ENCODE measurements at places on chromosomes 7 and 10.

DNA sequence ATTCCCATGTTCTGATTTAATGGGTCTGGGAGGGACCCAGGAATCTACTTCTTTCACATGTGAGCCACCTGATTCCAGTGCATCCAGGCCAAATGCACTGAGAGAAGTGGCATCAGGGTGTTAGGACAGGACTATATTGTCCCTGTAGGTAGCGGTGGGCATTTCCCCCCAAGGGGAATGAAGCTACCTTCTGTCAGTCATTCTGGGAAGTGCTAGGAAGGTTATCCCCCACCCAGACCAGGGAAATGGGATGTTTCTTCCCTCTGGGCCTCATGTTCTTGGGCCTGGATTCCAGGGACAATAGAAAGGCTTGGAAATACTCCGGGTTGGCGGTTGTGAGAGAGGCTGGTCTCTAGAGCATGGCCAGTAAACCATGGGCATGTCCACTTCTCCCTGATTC is 20.8 kb downstream of the C10orf53 start:
- DNase-seq = no peak

DNA sequence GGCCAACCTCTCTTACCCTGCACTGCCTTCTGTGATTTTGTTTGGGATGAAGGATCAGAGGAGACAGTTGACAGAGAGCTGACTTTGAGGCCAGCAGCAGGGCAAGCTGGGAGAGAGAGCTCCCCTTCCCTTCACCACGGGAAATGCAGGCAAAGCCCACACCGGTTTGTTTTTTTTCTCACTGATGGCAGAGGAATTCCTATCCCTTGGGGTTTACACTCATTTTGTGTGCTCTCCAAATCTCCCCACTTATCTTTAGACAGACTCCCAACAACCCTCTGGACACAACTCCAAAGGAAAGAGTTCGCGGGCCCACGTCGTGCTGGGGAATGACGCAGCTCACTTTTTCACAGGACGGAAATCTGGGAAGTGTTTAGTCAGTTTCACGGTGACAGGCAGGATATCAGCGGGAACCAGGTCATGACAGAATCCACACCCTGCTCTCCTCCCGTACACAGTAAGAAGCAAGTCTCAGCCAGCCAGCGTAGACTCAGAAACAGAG is 68.3 kb upstream of the FAM171A1 start:
- no peak for DNase-seq

- DNase-seq = no peak
These were observed 61.2 kb upstream of the ANTXRL start for GRCh38 chr10:46225597-46225996.

GRCh38 chr7:157855452-157856213 is 518.8 kb downstream of the DNAJB6 start:
- DNase-seq = no peak

DNA sequence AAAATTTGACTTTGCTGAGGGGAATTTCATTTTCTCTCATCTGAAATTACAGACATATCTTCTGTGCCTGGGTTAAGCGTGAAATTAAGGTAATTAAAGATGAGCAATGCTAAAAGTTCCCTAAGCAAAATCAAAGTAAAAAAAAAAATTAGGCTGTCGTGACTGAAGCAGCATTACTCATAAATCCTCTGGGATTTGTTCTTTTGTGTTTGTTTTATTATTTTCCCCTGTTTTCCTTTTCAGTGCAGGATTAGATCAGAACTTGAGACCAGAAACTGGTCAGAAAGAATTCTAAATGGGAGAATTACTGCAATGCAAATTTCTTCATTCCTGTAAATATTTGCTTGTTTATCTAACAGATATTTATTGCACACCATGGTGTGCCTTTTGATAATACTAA is 141.4 kb upstream of the BET1 start:
- DNase-seq = no peak

DNA sequence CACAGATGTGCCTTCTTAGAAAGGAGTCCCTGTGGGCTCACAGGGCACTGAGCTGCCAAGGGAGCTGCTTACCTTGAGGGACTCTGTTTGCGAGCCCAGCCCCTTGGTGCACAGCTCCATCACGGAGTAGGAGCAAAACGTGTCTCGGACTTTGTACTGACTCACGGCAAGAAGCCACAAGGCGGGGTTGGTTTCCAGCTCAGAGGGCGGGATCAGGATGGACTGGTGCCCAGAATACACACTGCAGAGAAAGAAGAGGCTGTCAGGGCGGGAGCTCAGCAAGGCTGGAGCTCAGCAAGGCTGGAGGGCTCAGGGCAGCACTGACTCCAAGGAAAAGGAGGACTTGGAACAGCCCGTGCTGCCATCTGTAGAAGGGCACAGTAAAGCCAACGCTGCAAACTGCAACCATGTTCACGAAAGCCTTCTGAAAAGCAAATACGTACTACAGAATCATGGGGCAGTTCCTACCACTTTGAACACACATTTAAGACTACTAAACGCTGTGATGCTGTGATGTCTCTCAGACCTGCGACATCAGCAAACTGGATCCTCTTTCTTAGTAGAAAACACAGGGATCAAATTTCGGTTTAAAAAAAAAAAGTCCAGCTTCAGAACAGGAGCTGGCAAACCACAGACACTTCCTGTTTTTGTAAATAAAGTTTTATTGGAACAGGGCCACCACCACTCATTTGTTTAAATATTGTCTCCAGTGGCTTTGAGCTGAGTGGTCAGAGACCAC is 194.3 kb downstream of the ZMYND11 start:
- DNase-seq = no peak
